ENCODE measurements at places on chromosomes 6 and 20. TPM values are rescaled to one million over a fixed set of nuclear protein-coding genes. Genes with fewer than 3 reads are reported as not detected.

- no peaks in the 10 kb centered on the region for H3K36me3 ChIP-seq
- no peak overlapping the region for H3K4me3 ChIP-seq
- H3K27me3 ChIP-seq: no peaks in the 10 kb centered on the region
Observed at GRCh38 chr6:157374889-157375443, 6.0 kb upstream of the ZDHHC14 start.

- no peak overlapping the region for H3K27ac ChIP-seq
- H3K27me3 ChIP-seq: no peaks in the 10 kb centered on the region
- H3K36me3 ChIP-seq: no peaks in the 10 kb centered on the region
- no peak for DNase-seq
Observed at GRCh38 chr20:50226093-50226974, 35.7 kb downstream of the CEBPB start.

BPI gene
- total RNA-seq: 0.63 TPM

GRCh38 chr6:85561750-85562357 is 31.8 kb downstream of the SNX14 start:
- no peak overlapping the region for H3K4me3 ChIP-seq
- H3K27ac ChIP-seq: no peak overlapping the region
- H3K4me1 ChIP-seq: no peaks in the 10 kb centered on the region
- no peaks in the 10 kb centered on the region for H3K27me3 ChIP-seq
- H3K36me3 ChIP-seq: no peaks in the 10 kb centered on the region

DNA sequence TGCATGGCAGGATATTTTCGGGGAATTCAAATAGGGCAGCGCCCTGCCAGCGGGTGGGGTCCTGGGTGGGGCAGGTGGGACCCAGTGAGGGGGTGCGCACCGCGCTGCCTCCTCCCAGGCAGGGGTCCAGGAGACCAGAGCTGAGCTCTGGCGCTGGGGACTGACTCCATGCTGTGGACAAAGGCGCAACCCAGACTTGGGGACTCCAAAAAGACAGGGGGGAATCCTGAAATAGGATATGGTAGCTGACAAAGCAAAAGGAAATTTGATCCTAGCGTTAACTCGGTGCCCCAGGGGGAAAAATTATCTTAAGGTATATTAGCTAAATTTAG is 23.6 kb downstream of the TFAP2A start:
- H3K27ac ChIP-seq: peak overlapping the region; percentile 22
- no peaks in the 10 kb centered on the region for H3K36me3 ChIP-seq
- no peak for DNase-seq
- no peak overlapping the region for H3K4me3 ChIP-seq
- H3K27me3 ChIP-seq: peaks cover 100% of the 10 kb centered on the region

DNA sequence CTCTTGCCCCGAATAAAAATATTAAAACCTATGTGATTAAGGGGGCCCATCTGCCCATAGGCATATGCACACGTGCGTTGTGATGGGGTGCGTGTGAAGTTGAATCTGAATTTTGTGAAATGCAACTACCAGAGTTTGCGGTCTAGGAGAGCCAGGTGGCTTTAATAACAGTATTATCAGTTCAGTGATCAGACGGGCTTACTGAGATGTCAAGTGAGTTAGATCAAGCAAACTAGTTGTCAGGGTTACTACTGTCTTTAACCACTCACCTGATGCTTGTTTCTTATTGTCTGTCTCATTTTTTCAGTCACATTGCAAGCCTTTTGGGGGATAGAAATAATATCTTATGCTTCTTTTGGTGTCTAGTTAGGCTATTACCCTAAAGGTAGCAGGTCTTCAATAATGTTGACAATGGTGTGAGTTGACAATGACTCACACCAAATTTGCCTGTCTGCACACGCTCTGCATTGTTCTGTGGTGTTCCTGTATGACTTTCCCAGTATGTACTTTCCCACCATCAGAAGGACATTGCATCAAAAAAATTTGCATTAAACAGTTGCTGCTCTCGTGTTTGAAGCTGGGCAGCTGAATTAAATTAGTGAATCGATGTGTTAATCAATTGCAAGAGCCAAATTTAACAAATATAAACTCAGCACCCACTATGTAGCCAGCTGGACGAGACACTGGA is 103.1 kb upstream of the NAA20 start:
- H3K36me3 ChIP-seq: no peaks in the 10 kb centered on the region
- no peak overlapping the region for H3K4me3 ChIP-seq
- no peak for DNase-seq
- peaks cover 10% of the 10 kb centered on the region for H3K4me1 ChIP-seq
- H3K27me3 ChIP-seq: no peaks in the 10 kb centered on the region
- no peak overlapping the region for H3K27ac ChIP-seq

DNA sequence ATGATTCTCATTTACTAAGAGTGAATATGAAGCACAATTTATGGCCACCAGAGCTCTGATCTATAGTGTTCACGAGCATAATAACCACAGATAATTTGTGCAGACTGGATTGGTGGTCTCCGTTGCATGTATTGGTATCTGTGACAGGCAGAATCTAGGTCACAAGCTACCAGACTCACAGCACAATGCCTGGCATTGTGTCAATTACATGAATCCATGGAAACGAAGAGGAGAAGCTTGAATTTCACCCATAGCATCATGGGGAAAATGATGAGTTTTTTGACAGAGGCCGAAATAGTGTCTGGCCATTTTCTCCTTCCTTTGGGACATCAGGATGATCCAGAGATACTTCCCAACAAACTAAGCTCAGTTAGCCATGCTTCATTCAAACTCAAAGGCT is 52.3 kb upstream of the TMEM170B start:
- H3K4me3 ChIP-seq: no peak overlapping the region
- H3K4me1 ChIP-seq: peaks cover 5% of the 10 kb centered on the region
- no peaks in the 10 kb centered on the region for H3K36me3 ChIP-seq
- no peaks in the 10 kb centered on the region for H3K27me3 ChIP-seq

GRCh38 chr20:40952136-40952535 is 76.5 kb upstream of the TOP1 start:
- no peak for DNase-seq
- no peaks in the 10 kb centered on the region for H3K36me3 ChIP-seq
- no peak overlapping the region for H3K4me3 ChIP-seq
- H3K27me3 ChIP-seq: peaks cover 3% of the 10 kb centered on the region
- H3K27ac ChIP-seq: no peak overlapping the region
- H3K4me1 ChIP-seq: no peaks in the 10 kb centered on the region

DNA sequence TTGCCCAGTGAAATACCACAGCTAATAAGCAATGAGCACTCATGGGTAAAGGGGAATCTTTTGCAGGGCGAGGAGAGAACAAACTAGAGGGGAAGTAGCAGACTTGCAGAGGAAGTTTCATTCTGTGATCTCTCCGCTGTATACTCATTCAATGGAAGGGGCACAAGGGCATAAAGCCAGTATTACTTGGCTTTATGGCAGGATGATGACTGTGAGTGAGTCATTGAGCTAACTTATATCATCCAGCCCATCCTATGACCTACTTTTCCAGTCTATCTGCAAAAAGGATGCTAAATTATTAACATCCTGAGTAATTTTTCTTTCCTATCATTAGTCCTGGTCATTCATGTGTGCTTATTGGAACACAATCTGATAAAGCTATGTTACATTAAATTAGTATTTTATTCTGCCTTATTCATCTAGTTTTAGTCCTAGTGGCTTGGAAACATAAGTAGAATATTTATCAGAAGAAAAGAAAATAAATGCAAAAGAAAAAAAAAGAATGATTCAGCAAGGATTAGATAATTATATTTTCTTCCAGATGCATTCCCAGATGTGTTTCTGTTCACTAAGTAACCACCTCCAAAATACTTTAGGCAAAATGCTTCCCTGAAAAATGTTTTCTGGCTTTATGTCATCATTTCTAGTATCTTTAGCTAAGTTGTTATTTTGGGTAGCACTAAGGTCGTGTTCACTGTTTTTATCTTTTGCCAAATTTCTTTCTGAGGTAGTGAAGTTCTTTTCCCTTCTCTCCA is 471.7 kb downstream of the CDKAL1 start:
- no peaks in the 10 kb centered on the region for H3K27me3 ChIP-seq
- no peaks in the 10 kb centered on the region for H3K36me3 ChIP-seq
- peaks cover 5% of the 10 kb centered on the region for H3K4me1 ChIP-seq
- H3K27ac ChIP-seq: peak overlapping the region; percentile 19
- DNase-seq: peak; percentile 60

- H3K27me3 ChIP-seq: no peaks in the 10 kb centered on the region
- DNase-seq: no peak
- H3K36me3 ChIP-seq: no peaks in the 10 kb centered on the region
- H3K4me3 ChIP-seq: no peak overlapping the region
Observed at GRCh38 chr6:443621-444159, 52.1 kb downstream of the IRF4 start.

- H3K27me3 ChIP-seq: no peaks in the 10 kb centered on the region
- peak overlapping the region; percentile 72 for H3K27ac ChIP-seq
- no peak for DNase-seq
- peaks cover 13% of the 10 kb centered on the region for H3K4me1 ChIP-seq
Observed at GRCh38 chr6:140051521-140052512, 677.4 kb upstream of the CITED2 start.

SNX14 gene
- total RNA-seq: 140 TPM

- H3K27ac ChIP-seq: no peak overlapping the region
- H3K4me1 ChIP-seq: no peaks in the 10 kb centered on the region
- H3K36me3 ChIP-seq: no peaks in the 10 kb centered on the region
- no peaks in the 10 kb centered on the region for H3K27me3 ChIP-seq
Observed at GRCh38 chr6:102774326-102774725, 1380.8 kb downstream of the GRIK2 start.

DNA sequence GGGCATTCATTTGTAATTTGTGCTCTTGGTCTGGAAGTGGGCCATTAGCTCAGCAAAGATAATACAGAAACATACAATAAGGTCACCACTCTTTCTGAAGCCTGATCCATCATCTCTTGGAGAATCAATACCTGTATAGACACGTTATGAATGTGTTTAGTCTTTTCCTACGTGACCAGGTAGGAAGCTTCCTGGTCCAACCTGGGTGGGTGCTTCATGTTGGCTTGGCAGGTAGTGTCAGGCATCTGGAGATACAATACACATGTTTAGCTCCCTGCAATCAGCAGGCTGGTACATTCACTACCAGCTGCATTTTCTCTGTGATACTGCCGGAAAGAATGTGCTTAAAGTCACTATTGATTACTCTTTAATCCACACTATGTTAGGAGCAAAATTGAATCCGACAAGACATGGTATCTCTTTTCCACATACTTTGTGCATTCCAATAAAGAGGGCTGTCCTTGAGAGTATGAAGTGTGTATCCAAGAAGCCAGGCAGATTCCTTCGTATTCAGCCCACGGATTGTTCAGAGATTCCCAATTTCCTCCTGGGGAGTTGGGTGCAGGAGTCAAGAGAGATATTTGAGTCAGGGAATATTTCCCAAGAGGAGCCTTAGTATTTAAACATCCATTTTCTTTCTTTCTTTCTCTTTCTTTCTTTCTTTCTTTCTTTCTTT is 49.9 kb upstream of the RANBP9 start:
- H3K4me3 ChIP-seq: no peak overlapping the region
- H3K27ac ChIP-seq: peak overlapping the region; percentile 44
- no peaks in the 10 kb centered on the region for H3K27me3 ChIP-seq

GRCh38 chr6:130426066-130426721 is 60.4 kb downstream of the TMEM200A start:
- H3K4me3 ChIP-seq: no peak overlapping the region
- H3K4me1 ChIP-seq: peaks cover 13% of the 10 kb centered on the region
- no peaks in the 10 kb centered on the region for H3K36me3 ChIP-seq
- no peaks in the 10 kb centered on the region for H3K27me3 ChIP-seq
- peak; percentile 48 for DNase-seq
- peak overlapping the region; percentile 4 for H3K27ac ChIP-seq

- no peaks in the 10 kb centered on the region for H3K27me3 ChIP-seq
- no peaks in the 10 kb centered on the region for H3K36me3 ChIP-seq
- H3K4me3 ChIP-seq: no peak overlapping the region
- DNase-seq: no peak
- H3K27ac ChIP-seq: no peak overlapping the region
- H3K4me1 ChIP-seq: no peaks in the 10 kb centered on the region
Observed at GRCh38 chr20:316316-317068, 8.9 kb upstream of the SOX12 start.

- no peaks in the 10 kb centered on the region for H3K36me3 ChIP-seq
- H3K4me3 ChIP-seq: no peak overlapping the region
- DNase-seq: no peak
- H3K27me3 ChIP-seq: no peaks in the 10 kb centered on the region
Observed at GRCh38 chr6:3540253-3540820, 83.5 kb upstream of the SLC22A23 start.

BPIFB1 gene
- 0.10 TPM for total RNA-seq

- H3K4me1 ChIP-seq: peaks cover 31% of the 10 kb centered on the region
- H3K36me3 ChIP-seq: no peaks in the 10 kb centered on the region
- H3K27me3 ChIP-seq: no peaks in the 10 kb centered on the region
- peak; percentile 81 for DNase-seq
- H3K4me3 ChIP-seq: peak overlapping the region; percentile 64
Observed at GRCh38 chr20:63738687-63739129, 868 bp upstream of the SLC2A4RG start.

Measured in hepatocyte (in vitro differentiated cells).